ENCODE measurements at places on chromosomes 2 and 18. TPM values are rescaled to one million over a fixed set of nuclear protein-coding genes. Genes with fewer than 3 reads are reported as not detected.

- DNase-seq = no peak
These were observed 9.9 kb downstream of the FHL2 start for GRCh38 chr2:105388971-105389381.

- no peak for DNase-seq
These were observed 687.7 kb downstream of the ARHGAP15 start for GRCh38 chr2:143816916-143817315.

The ARHGEF4 gene
- total RNA-seq = 61.6 TPM

The SH3BP4 gene
- total RNA-seq = 29.6 TPM

DNA sequence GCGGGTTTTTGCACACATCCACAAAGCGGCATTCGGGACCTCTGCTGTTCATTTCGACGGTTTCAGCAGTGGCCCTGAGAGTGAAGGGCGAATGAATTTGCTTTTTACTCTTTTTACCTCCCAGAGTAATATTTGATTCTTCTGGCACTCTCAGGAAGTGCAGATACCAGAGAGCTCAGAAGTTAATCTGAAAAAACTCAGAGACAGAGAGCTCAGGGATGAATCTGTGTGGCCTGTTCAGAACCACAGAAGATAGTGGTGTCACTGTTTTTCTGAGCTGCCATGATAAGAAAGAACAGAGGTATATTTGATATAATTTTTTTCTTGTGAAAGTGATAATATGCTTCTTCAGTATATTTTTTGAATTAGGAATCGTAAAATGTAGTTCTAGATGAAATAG is 129.3 kb downstream of the MBP start:
- DNase-seq = no peak

Measured in spinal cord (tissue), 10 donors.